ENCODE measurements at places on chromosomes 4 and X.

GRCh38 chr4:110087070-110087708 lies 111.2 kb downstream of the ELOVL6 start:
- DNase-seq = peak; percentile 33

- DNase-seq = no peak
These were observed 147.3 kb upstream of the CLNK start for GRCh38 chr4:10831727-10832408.

DNA sequence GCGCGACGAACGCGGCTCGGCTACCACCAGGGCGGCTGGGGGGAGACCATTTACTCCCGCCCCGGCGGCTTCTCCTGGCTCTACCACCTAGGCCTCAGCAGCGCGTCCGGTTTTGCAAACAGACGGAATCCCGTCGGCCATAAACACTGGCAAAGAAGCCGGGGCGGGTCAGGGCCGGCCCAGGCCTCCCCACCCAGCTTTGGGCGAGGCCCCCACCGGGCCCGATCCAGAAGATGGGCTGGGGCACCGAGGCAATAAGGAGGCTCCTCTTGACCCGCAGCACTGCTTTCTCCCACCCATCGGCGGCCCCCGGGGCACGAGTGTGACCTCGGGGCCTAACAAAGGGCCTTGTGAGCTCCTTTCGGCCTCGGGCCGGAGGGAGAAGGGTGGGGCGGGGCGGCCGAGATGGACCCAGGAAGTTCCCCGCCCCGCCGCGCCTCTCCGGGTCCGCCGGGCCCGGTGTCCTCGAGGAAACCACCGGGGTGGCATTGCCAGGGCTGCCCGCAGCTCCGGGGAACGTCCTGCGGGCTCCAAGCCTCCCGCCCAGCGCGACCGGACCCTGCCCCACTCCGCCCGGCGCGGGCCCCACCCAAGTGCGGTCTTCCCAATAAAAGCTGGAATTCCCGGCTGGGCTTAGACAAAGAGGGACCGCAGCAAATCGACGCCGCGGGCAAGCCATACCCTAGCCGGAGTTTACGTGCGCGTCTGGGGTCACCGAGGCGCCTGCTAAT lies 5.9 kb downstream of the BCOR start:
- no peak for DNase-seq

- no peak for DNase-seq
These were observed 2.0 kb upstream of the PROM1 start for GRCh38 chr4:16085822-16086221.

DNA sequence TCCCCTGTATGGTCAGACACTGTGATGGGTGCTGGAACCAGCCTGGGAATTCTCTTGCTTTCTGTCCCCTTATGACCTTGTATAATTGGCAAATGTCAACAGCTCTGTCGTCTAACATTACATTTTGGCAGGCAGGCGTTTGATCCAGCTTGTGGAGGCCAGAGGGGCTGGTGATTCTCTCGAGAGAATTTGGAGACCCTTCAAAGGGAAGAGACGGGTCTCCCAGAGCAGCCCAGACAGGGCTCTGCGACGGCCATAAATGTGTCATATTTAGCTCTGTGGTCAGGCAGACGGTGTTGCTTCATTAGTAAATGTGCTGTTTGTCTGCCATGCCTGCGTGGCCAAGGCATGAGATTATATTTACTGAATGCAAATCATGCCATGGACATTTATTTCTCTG lies 68.7 kb downstream of the SORCS2 start:
- no peak for DNase-seq

GRCh38 chrX:106987488-106987887 lies 12.5 kb downstream of the MORC4 start:
- no peak for DNase-seq

GRCh38 chr4:81314897-81315470 lies 100.0 kb upstream of the PRKG2 start:
- DNase-seq = peak; percentile 95

- peak; percentile 12 for DNase-seq
These were observed 122.2 kb downstream of the SHROOM4 start for GRCh38 chrX:50691820-50692219.

DNA sequence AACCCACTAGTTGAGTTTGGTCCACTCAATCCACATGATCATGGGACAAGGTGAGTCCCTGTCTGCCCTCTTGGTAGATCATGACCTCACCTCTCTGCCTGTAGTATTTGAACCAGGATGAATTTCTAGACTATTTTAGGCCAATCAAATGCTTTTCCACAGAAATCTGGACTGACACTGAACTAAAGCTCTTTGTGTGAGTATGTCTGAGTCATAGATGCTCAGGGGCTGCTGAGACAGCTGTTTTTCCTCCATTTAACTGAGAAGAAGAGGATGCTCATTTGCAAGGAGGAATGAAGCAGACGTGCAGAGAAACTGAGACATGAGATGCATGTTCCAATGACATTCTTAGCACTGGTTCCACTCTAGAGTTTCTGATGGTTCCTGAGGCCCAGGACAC lies 77.3 kb upstream of the TMEM47 start:
- DNase-seq = no peak

- DNase-seq = no peak
These were observed 81.6 kb downstream of the ZFX start for GRCh38 chrX:24231131-24231540.

GRCh38 chr4:138633580-138633904 lies 382.0 kb upstream of the NOCT start:
- no peak for DNase-seq

DNA sequence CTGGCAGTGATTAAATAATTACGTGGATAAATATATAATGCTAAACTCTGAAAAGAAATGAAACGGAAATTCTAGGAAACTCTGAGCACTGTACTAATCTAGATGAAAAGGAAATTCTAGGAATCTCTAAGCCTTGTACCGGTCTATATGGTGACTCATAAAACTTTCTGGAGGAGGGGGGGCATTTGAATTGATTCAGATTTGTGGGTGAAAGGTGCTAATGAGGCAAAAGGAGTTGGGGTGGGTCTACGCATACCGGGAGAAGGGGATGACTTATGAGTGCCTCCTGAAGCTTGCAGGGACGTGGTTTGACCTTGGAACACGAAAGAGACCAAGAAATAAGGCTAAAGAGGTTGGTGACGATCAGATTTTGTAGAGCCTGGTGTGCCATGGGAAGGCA lies 151.7 kb upstream of the CASK start:
- DNase-seq = no peak

DNA sequence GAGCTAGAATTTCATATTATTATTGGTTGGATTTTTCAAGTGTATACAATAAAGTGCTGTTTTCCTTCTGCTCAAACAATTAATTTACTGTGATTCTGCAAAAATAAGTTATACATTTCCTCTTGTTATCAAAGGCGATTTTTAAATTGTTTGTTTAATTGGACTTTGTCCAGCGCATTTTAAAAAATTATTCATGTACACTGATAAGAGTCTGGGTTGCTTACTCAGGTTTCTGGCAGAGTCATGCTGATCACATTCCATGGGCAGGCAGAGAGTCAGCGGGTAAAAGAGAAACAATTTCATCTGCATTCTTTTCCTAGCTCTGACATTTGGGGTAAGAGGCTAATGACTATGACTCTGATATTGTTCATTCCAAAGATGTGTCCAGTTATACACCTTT lies 8.9 kb downstream of the FAT4 start:
- no peak for DNase-seq

GRCh38 chr4:47690611-47691010 lies 147.3 kb downstream of the CORIN start:
- no peak for DNase-seq

- no peak for DNase-seq
These were observed 355.1 kb upstream of the PABPC5 start for GRCh38 chrX:91079342-91080114.

- no peak for DNase-seq
These were observed 214.4 kb upstream of the PPP1R2C start for GRCh38 chrX:42992199-42992943.

DNA sequence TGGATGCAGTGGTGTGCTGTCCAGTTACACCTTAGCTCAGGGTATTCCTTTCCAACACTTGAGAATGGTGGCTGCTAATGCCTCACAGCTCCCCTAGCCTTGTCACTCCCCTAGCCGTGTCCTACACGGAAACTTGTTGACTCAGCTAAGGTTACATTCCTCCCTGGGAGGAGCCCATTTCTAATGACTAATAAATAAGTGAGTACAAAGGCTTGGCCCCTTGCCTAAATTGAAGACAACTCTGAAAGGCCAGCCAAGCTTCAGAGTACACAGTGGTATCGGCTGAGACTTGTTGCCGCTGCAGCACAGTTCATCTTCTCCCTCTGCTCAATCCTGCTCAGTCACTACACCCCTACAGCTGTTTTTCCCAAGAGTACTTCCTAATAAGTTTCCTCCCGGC lies 21.2 kb upstream of the SLC25A31 start:
- no peak for DNase-seq

DNA sequence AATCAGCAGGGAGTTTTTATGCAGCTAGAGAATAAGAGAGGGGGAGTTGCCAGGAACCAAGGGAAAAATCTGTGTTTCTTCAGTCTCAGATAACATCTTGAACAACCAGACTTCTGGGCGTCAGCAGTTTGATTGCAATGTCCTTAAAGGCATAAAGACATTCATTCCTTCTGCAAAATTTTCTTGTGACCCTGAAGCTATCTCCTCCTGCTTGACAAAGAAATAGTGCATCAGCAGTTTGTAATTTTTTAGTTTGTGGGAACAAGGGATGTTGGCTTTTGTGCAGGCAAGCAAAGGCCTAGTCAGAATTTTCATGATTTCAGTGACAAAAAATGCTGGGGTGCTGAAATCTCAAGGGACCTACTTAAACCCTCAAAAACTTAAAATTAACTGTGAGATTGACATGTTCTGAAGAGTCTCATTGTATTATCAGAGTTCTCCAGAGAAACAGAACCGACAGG lies 125.8 kb upstream of the UNC5C start:
- DNase-seq = no peak

DNA sequence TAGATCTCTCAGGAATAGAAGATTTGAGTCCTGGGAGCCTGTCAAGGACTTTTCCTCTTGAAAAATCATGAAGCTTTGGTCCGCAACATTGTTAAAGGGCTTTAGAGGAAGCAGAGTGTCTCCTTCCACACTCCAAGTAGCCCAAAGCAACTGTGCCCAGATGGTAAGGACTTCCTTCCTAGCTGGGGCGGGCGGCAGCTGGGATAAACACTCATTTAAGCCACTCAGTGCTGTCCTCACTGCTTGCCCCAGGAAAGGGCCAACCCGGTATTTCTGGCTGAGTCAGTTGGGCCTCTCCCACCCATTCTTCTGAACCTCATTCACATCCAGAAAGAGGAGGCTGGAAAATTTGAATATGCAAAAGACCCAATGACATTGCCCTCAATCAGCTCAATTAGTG lies 144.3 kb downstream of the CHIC2 start:
- DNase-seq = no peak

DNA sequence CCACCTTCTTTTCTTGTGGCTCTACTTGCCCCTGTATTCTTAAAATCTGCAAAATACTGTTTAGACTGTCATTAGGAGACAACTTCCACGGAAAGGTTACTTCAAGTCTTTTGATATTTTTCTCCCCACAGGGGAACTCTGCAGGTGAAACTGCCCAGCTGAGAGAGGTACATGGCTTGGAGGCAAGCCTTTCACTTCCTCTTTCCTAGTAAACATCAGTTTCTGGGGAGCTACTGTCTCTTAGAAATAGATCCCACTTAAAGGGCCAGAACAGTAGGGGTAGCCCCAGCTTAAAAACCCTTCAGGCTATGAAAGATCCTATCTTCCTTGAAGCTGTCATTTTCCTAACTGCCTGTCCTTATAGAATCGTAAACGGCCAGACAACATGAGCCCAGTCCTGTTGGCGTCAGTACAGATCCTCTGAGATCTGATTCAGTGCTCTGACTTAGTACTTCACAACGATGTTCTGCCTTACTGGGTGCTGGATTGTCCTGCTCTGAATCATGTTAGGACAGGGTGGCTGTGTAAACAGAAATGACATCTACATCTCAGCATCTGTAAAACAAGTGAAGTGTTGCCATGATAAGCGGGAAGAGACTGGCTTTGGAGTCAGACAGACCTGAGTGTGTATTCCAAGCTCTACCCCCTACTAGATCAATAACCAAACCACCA lies 102.1 kb downstream of the ITIH6 start:
- DNase-seq = peak; percentile 79
